ENCODE measurements at places on chromosomes 16 and 17.

DNA sequence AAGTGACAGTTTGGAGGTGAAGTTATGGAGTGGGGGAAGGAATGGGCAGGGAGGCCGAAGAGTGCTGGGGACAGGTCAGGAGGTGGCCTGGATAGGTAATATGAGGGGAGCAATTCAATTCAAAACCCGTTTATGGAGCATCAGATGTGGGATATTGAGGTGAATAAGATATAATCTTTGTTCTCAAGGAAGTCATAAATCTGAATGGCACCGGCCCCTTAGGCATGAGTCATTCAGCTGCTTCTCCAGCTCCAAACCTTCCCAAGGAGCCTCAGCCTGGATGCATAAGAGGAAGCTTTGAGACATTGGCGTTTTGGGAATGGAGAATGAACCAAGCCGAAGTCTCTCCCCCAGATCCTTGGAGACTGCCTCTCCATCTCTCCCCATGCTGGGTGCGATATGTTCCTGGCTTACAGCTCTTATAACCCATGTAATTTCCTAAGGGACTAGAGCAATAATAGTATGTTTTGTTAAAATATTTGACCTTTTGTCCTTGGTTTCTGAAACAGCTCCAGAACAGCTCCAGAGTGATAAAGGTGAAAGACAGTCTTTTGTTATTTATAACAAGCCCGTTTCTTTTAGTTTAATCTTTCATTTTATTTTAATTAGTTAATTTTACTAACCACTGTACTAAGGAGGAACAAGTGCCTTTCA lies 1.7 kb downstream of the TUBG2 start:
- peak; percentile 67 for DNase-seq

GRCh38 chr16:68040506-68041288 lies 17.6 kb downstream of the DUS2 start:
- peak; percentile 45 for DNase-seq

GRCh38 chr17:3695723-3696411 lies at the start of gene P2RX5:
P2RX5 (minus strand) TSS chr17:3696155; CDS start chr17:3696005, 150 bp downstream.
- peak; percentile 7 for DNase-seq

DNA sequence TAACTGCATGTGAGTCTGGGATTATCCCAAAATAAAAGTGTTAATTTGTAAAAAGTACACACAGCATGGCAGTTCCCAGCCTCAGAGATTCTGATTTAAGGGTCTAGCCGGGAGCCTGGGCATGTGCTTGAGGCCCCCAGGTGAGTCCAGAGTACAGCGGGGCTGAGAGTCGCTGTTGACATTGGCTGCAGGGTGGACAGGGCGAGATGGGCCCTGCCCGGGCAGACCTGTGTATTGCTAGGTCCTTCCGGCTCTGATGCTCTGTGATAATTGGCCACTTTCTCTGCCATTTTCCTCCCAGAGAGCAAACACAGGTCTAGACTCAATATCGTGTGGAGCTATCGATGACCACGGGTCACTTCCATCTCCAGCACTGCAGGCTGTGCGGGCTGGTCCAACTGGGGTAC lies 73.6 kb downstream of the ABCC6 start:
- no peak for DNase-seq

DNA sequence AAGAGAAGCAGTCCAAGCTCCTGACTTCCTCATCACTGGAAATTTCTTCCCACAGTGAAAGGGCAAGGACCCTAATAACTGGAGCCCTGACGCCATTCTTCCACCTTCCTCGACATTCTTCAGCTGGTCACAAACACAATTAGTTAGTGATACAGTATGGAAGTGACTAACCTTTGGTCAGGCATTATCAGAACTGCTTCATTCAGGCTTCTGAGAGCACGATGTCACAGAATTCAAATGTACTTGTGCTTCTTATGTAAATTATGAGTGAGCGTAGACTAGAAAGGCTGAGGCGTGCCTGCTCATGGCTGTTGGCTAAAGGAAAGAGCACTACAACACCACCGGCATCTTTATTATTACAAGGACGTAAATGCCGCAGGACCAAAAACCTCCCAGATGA lies 302.9 kb upstream of the AXIN2 start:
- DNase-seq: no peak

DNA sequence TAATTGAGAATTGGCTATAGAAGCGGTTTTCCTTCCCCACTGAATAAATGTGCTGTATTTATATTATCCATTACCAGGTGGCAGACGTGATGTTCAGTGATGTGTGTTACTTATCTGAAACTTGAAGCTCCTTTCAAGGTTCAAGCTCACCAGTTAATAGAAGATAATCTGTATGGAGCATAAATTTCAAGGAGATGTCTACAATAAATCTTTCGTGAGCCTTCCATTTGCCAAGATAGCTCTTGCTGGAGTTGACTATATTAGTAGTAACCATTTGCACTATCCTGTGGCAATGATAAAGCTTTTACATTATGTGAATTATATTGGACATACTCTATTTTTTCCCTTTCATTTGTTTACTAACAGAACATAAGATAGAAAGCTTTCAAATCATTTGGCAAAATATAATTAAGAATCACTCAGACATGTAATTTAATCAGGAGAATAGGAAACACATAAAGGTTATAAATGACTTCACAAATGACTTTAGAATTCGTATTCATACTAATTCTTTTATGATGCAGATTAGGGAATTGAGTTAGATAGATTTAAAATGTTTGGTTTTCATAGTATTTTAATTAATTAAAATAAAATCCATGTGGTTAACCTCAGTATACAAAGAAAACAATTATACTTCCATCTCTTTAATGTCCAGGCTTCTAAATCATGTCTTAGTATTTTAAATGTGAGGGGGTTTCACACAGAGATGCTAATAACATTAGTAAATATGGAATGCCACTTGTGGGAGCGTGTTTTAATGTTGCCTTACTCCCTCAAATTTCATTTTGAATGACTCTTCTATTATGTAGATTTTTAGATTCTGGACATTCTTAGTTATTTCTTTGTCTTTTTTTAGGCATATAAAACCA lies 664.4 kb upstream of the CDH8 start:
- no peak for DNase-seq

DNA sequence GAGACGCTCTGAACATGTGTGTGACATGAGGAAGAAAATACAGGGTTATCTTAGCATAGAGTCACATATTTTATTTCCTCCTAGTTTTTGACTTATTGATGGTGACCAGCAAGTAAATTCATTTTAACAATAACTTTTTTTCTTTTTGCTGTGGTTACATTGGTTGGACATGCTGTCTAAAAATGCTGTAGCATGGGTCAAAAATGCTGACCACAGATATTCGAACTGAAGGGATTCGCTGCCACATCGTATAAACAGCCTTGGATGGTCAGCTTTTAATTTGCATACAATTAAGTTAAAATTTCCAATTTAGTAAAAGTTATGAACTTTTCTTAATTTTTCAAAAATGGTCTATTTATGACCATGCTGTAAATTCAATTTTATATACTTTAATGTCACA lies 30.5 kb downstream of the RPGRIP1L start:
- DNase-seq: no peak

- DNase-seq: peak; percentile 94
These were observed 27.7 kb upstream of the CLEC18B start for GRCh38 chr16:74448990-74449389.

DNA sequence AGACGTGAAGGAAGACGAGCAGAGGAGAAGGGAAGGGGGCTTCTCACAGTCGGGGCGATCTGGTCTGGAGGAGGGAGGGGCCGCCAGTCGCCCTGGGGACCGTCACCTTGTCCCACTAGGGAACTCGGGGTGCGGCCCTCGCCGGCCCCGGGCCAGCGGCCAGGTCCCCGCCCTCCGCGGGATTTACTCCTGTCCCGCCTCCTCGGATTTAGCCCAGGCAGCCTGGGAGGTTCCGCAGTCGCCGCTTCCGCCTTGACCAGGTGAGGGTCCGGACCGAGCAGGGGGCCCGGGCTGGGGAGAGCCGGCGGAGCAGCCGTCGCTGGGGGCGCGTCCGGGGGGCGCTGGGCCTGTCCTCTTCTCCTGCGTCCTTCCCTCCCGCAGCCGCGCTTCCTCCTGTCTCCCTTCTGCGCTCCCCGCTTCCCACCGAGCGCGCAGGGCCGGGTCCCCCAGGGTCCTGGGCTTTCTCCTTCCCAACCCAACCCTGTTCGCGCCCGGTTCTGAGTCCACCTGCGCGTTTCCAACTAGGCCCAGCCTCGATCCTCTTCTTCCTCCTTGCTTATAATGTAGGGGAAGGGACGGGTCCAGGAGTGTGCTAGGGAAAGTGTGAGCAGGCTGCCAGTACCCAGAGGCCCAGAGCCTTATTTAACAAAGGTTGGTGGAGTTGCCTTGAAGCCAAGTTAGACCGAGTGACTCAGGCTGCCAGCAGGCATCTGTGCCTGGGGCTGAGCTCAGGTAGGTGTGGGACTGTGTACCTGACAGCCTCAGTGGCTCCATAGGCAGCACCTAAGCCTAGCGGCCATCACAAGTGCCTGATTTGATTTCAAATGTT lies at the start of gene TNK1:
TNK1 (plus strand) TSS at position 235 of the 829 bp plus-strand sequence. CDS start 1,838 bp downstream, outside the sequence.
- no peak for DNase-seq

GRCh38 chr16:66199189-66199588 lies 167.3 kb upstream of the CDH5 start:
- DNase-seq: no peak

DNA sequence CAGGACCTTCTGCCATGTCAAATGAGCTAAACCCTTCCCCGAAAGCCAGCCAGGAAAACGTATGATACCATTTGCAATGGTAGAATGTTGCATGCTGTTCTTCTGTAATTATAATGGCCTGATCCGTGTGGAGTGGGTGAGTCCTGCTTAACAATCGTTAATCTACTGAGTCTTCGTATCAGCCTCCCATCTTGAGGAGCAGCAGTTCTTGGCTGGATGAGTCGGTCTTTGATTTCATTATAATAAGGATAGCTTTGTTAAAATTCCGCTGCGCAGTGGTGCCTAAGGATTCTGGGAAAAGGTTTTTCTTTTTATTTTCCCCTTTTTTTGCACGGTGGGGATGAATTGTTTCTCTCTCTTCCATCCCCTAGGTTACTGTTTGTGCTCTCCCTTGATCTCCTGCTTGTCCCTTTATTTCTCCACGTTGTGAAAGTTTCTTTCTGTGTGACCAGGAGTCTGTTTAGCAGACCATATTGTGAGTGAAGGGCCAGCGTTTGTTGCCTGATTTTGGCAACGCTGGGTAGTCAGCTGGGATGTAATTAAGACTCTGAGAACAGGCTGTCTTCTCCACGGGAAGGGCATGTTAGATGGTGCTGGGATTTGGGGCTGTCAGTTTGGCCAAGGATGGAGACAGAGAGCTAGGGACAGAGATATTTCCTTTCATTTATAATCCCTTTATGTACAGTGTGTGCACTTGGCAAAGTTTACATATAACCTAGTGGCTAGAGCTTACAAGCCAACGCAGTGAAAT lies 263.0 kb downstream of the FTO start:
- no peak for DNase-seq

- no peak for DNase-seq
These were observed 10.5 kb downstream of the MNT start for GRCh38 chr17:2390199-2390836.

GRCh38 chr17:69819316-69820087 lies 255.5 kb upstream of the KCNJ16 start:
- DNase-seq: peak; percentile 73

- peak; percentile 74 for DNase-seq
These were observed 31.8 kb downstream of the ZDHHC7 start for GRCh38 chr16:84979516-84979915.

DNA sequence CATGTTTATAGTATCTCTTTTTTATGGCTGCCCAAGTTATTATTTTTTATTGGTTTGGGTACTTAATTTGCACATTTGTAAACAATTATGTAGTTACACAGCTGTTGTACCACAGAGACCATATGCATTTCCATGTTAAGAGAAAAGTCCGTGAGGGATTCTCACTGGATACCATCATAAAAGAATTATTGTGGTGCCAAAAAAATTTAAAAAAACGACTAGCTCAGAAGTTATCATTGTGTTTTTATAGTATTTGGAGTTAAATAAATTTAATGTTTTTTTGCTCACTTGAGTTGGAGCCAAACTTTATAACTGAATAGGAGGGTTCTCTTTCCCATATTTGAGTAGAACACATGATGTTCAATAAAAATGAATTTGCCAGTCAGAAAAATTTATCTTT lies 618.7 kb downstream of the WWOX start:
- DNase-seq: no peak

- no peak for DNase-seq
These were observed 46.7 kb downstream of the MGAT5B start for GRCh38 chr17:76914937-76915336.

- DNase-seq: no peak
These were observed 17.4 kb upstream of the STAC2 start for GRCh38 chr17:39243155-39243554.

DNA sequence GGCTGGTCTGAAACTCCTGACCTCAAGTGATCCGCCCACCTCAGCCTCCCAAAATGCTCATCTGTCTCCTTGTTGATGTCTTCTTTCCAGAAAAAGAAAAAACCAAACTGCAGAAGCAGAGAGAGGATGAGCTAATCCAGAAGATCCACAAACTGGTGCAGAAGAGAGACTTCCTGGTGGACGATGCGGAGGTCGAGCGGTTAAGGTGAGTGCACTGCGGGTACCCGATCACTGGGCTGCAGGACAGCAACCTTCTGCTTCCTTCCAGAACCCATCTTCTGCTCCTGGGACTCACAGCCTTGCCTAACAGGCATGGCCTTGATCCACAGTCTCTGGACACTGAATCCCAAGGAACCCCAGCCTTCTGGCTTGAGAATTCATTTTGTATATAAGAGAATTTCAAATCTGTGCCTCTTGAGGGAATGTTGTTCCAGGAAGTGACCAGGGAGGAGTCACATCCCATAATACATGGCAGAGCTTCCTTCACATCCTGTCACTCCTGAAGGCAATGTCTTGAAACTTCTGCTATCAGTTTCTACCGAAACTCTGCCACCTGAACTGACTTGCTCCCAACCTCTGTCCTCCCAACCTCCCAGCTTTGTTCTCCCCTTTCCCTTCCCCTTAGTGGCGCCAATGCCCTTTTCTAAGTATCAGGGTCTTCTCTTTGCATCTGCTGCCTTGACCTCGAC lies 61.7 kb downstream of the MARF1 start:
- DNase-seq: no peak

- no peak for DNase-seq
These were observed 156.6 kb upstream of the SDK2 start for GRCh38 chr17:73800893-73801292.

GRCh38 chr17:68621065-68621464 lies 19.9 kb upstream of the FAM20A start:
- DNase-seq: no peak

DNA sequence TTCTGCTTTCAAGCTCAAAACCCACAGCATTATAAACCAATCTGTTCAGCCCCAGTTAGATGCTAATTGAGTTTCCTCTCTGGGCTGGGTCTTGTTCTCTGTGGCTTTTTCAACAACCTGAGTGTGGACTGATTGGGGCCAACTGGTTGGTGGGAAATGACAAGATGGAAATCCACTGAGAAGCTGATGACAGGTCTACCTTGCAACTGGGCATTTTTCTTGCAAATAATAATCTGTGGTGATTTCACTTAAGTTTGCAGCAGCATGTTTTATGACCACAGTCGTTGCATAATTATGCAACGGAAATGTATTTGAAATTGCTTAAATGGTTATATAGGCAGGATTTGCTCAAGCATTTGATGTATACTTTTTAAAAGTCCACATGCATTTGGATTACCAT lies 69.9 kb downstream of the AKAP1 start:
- no peak for DNase-seq

GRCh38 chr16:50613281-50613963 lies 65.2 kb downstream of the NKD1 start:
- no peak for DNase-seq
